ENCODE measurements at places on chromosomes 11 and 22. TPM values are rescaled to one million over a fixed set of nuclear protein-coding genes. Genes with fewer than 3 reads are reported as not detected.

Gene OR51B2
- polyA plus RNA-seq = not detected

Gene LRRC4C
- polyA plus RNA-seq = 3.9 TPM

Gene TMEM121B
- polyA plus RNA-seq = 1.1 TPM

Gene SMTNL1
- polyA plus RNA-seq = 0.58 TPM

GRCh38 chr11:36264011-36264972, 24.9 kb downstream of the COMMD9 start:
- no peak for DNase-seq

Gene LRRC32
- polyA plus RNA-seq = 11.6 TPM

DNA sequence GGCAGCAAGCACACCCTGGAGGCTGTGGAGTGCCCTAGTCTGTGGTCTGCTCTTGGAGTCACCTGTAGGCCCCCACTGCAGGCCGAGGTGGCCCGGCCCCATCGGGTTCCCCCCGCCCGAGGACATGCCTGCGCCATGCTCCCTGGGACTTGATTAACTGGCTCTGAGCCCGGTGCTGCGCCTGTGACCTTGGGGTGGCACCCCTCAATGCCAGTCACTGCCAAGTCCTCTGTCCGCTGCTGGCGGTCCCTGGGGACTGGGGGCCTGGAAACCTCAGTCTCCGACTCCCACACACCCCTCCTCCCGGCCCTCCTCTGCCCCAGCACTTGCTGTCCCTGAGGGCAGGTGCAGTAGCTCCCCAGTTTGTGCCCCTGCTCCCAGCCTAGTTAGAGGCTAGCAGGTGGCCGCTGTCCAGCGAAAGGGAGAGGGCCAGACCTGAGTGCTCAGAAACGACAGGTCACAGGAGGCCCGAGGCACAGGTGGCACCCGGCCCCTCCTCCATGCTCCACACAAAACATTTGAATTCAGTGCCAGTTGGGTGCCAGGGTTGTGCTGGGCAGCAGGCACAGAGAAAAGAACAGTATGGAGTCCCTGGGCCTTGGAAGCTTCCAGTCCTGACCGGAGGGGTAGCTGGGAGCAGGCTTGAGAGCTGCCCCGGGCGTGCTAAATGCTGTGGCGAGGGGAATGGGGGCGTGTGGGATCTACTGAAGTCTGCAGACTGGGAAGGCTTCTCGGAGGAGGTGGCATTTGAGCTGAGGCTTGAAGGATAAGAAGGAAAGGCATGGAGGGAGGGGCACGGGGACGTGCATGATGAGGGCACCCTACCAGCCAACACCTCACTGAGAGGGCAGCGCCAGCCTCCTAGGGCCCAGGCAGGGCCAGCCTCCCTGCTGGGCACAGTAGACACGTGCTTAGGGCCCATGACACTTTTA, 16.4 kb upstream of the FLRT1 start:
- no peak for DNase-seq

GRCh38 chr11:36450110-36450572, 59.9 kb downstream of the TRAF6 start:
- peak; percentile 55 for DNase-seq

Gene POU2AF2
- polyA plus RNA-seq = 0.49 TPM

DNA sequence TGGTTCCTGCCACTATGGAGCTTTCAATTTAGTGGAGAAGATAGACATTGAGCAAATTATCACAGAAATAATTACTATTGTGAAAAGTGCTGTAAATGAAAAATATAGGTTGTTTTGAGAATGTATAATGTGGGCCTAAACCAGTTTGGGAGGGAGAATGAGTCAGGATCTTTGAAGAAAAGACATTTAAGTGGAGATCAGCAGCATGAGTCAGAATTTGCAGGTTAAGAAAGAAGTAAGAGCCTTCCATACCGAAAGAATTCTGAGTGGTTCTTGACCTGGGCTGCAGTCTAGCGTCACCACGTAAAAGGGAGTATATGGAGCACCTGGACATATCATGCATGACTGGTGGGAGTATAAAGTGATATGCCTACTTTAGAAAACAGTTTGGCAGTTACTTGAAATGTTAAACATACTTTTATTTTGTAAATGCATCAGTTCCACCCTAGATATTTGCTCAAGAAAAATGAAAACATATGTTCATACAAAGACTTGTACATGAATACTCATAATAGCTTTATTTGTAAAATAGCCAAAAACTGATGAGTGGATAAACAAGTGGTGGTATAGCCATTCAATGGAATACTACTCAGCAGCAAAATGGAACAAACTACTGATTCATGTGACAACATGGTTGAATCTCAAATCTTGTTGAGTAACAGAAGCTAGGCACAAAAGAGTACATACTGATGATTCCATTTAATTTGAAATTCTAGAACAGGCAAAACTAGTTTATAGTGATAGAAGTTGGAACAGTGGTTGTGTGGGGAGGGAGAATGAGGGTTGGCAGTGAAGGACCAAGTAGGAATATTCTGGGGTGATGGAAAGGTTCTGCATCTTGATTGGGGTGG, 99.2 kb downstream of the STIM1 start:
- DNase-seq = no peak

Gene MS4A14
- 1.6 TPM for polyA plus RNA-seq

DNA sequence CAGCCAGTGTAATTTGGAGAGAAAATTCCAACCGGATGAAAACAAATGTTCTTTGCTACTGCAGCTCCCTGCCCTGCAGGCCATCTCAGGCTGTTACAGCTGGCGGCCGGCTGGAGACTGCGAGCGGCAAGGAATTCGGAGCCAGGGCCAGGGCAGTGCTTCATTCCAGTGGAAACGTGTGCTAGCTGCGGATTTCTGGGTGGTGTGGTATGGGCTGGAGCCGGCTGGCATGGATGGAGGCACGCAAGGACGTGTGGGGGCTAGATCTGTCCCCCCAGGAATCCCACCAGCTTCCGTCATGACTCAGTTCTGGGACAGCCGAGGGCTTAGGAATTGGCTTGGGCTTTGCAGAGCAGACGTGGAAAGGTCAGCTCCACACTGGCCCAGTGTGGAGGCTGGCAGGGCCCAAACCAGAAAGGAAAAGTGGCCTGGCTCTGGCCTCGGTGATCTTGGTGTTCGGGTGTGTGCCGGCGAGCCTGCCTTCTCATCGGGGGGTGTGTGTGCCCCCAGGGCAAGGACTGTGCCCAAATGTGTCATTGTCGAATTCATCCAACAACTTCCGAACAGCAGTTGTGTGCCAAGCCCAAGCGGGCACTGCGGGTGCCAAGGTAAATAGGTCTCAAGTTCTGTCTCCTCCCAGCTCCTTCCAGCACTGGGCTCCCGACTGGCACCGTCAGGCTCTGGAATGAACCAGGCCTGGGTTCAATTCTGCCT, 48.1 kb upstream of the SHISAL1 start:
- no peak for DNase-seq

Gene TEX12
- polyA plus RNA-seq = 0.27 TPM

Gene SCGB1A1
- polyA plus RNA-seq = not detected

DNA sequence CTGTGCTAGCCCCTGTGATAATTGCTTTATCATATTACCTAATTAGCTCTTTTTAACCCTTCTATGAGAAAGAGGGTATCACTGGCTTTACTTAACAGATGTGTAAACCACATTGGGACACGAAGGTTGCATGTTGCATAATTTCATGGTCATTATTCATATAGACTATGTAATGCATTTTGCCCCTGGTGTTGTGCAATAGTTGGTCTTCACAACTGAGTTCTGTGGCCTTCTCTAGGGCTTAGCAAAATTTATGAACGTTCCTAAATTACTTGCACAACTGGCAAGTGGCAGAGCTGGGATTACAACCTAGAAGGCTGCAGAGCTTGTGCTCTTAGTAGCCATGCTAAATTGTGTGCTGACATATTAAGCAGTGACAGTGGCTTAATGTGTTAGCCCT, 34.6 kb upstream of the PDGFD start:
- no peak for DNase-seq

DNA sequence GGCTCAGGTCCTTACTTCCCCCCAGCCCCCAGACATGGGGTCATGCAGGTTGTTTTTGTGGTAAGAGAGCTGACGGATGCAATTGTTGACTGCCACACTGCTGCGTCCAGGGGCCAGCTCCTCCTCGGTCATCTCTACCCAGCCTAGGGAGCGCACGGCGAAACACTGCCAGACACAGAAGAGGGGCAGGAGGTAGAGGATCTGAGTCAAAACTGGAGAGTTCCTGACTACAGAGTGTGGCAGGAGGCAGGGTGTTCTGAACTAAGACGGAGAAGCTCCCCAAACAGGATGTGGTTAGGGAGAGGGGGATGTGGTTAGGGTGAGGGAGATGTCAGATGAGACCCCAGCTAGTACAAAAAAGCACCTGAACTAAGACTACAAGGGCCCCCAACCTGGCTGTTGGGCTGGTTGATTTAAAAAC, 12.3 kb downstream of the SMPD1 start:
- no peak for DNase-seq

All from large intestine (tissue), 12 donors.